ENCODE measurements at places on chromosomes 11 and 22.

- peak; percentile 69 for DNase-seq
Measured at GRCh38 chr11:129695571-129696308, 119.9 kb upstream of the TMEM45B start.

DNA sequence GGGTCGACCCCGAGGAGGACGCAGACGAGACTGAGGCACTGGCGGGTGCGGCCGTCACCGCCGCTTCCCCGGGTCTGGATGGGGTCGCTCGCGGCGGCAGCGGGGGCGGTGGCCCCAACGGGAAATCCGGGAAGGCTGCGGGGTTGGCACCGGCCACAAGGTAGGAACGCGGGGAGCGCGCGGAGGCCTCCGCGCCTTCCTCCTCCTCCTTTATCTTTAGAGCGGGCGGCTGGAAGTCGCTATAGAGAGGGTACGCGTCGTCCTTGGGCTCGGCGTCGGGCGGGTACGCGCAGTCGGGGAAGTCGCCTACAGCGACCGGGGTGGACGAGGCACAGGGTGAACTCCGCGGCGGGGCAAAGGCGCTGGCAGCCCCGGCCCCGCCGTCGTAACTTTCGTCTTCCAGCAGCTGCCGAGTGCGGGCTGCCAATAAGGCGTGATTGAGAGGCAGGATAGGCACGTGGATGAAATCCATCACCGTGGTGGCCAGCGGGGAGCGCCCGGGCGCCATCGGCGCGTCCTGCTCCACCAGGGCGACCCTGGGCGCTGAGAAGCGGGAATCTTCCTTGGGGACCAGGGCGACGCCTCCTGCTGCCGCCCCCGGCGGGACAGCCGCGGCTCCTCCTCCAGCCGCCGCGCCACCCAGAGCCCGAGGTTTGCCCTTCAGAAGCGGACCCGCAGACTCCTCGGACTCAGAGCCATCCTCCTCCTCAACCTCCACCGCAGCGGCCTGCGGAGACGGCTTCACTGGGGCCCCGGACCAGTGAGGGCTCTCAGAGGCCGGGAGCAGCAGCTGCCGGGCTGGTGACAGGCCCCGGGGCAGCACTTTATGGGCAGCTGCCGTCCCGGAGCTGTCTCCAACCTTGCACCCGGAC, 1.7 kb downstream of the PGR start:
- no peak for DNase-seq

DNA sequence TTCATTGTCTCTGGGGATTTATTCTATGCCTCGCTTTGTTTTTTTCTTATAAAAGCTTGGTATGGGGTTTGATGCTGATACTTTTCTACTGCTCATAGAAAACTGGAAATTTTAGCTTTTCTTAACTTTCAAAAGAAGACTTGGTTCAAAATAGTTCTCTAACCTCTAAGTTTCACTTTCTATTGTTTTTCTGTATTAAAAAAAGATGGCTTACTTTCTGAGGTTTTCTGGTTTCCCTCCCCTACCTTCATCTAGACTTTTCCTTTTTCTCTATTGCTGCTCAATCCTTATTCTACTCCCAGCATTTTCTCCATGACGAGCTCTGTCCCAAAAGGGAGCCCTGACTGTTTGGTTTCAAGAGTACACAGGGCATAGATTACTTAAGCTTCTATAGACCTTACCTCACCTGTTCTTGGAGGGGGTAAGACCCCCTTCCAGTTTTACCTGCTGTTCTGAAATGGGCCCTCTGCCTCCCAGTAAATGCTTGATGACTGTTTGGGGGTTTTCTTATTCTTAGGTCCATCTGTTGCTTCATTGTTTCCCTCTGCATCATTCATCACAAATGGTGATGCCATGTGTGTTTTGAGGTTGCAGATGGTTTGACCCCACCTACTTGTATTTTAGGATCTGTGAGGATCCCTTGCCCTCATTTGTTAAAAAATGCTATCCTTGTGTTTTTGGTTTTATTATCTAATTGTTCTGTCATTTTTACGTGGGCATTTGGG, 29.5 kb downstream of the DNHD1 start:
- no peak for DNase-seq

DNA sequence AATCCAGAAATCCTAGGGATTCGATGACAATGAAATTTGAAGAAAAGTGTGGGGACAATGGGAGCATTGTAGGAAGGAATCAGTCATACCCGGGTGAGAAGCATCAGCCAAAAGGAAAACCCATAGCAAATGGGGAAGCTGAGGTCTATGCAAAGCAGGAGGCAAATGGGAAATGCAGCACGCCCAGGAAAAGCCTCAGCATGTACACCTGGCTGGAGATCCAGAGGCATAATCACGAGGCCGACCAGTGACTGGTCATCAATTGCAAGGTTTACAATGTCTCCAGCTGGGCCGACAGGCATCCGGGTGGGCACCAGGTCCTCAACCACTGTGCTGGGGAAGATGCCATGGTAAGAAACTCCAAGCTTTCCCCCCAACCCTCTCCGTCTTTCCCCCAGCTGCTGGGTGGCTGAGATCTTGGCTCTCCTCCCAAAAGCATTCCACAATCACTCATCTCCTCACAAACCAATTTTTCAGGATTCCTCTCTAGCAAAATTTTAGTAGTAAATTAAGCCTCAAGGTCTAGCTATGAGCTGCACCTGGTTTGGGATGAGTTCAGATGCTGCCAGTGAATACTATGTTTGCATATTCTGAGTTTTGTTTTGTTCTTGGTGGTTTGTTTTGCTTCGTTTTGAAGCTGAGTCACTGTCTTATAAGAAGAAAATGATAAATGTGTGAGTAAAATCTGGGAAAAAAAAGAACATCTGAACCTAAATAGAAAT, 98.0 kb upstream of the OR5AK2 start:
- no peak for DNase-seq

DNA sequence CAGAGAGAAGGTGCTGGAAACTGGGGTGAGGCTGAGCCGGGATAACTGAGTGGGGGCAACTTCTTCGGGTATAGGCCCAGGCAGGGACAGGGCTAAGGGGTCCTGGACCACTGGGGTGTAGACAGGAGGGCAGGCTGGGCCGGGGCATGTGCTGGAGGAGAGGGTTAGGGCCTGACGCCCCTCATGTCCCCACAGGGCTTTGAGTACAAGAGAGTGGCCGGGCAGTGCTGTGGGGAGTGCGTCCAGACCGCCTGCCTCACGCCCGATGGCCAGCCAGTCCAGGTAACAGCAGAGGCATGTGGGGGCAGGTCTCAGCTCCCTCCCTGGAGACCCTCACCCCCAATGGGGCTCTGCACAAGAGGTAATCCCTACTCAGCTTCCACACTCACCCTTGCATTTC, 36.7 kb downstream of the MUC5B start:
- DNase-seq = no peak

DNA sequence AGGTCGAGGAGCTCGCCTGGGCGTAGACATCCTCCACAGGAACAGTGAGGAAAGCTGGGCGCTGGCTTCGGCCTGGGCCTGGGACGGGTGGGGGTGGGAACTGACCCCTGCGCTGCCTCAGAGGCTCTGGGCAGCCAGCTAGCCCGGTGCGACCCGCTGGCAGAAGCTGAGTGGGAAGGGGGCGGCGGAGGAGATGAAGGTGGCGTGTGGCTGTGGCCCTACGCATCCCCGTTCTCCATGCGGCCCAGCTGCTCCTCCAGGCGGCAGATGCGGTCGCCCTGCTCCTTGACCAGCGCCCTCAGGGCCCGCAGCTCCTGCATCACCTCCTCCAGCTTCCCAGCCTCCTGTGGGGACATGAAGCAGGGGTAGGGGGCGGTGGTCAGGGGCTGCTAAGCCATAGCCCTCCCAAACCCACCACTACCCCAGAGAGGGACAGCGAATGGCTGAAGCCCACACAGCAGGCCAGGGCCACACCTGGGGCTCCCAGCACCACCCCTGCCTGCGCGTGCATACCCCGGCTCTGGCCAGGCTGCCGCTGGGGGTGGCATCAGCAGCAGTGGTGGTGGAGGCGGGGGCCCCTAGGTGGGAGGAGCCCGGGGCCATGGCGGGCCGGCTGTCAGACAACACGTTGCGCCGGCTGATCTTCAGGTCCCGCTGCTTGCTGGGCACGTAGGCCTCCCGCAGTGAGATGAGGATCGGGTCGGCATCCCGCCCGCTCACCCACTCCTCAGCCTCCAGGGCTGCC, 848 bp upstream of the PTPRCAP start:
- no peak for DNase-seq

DNA sequence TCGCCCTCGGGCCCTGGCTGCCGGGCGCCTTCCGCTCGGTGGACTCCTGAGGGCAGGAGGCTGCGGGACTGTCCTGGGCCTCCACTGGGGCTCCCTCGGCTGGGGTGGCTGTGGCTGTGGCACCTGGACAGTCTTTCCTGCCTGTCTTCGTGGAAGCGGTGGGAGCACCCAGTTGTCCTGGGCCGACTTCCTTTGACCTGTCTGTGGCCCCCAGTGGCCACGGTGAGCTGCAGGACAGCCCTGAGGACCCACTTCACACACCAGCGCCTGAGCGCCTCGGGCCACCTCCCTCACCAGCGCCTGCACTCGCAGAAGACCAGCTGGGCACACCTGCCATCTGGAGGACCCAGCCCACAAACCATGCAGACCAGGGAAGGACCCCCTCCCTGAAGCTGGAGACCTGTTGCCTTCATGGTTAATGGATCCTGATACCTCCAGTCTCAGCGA, 1.8 kb upstream of the EPS8L2 start:
- no peak for DNase-seq

GRCh38 chr11:134736251-134736947, 324.4 kb upstream of the B3GAT1 start:
- no peak for DNase-seq

- DNase-seq = no peak
Measured at GRCh38 chr11:117748771-117749540, 48.1 kb downstream of the DSCAML1 start.

DNA sequence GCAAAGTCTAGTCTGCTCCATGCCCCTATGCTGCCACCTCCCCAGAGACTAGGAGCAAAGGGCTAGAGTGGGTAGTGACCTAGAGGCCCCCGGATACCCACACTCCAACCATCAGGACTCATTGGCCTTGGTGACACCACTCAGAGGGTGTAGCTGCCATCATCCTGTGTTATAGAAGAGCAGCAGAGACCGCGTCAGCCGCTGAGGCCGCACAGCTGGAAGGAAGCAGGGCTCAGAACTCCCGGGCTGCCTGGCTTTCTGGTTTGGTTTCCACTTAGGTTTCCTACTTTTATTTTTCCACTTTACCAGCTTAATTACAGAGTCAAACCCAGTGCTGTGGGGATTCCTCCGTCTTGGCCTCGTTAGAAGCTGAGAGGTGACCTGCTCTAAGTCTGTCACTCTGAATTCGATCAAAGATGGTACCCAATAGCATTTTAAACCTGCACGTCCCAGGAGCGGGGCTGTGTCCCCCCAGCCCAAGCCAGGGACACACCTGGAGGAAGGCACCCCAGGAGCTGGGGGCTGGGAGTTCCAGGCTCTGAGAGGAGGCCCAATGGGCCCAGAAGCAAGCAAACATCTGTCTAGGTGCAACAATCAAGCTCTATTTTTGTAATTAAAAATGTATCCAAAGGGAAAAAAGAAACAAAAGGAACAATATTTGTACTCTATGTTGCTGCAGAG, 2.1 kb upstream of the CDKN1C start:
- DNase-seq = no peak

GRCh38 chr11:11284481-11284880, 68.6 kb downstream of the CSNK2A3 start:
- no peak for DNase-seq

DNA sequence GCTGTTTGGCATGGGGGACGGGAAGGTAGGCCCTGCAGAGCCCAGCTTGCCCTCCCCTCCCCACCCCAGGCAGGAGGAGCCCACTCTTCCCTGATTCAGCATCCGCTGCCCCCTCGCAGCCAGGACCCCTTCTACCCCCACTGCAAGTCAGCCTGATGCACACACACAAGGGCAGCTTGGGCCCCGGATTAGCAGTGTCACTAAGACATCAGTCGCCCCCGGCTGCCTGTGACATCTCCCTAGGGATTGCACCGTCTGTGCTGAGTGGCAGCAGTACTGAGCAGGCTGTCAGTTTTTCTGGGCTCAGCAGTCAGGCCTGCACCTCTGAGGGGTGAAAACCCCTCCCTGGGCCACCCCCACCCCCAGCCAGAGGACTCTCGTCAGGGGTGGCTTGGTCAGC, 30.4 kb upstream of the SYT7 start:
- no peak for DNase-seq

- DNase-seq = peak; percentile 86
Measured at GRCh38 chr11:60872124-60872960, 5.0 kb downstream of the ZP1 start.

- no peak for DNase-seq
Measured at GRCh38 chr11:64027651-64028397, 7.9 kb upstream of the FLRT1 start.

DNA sequence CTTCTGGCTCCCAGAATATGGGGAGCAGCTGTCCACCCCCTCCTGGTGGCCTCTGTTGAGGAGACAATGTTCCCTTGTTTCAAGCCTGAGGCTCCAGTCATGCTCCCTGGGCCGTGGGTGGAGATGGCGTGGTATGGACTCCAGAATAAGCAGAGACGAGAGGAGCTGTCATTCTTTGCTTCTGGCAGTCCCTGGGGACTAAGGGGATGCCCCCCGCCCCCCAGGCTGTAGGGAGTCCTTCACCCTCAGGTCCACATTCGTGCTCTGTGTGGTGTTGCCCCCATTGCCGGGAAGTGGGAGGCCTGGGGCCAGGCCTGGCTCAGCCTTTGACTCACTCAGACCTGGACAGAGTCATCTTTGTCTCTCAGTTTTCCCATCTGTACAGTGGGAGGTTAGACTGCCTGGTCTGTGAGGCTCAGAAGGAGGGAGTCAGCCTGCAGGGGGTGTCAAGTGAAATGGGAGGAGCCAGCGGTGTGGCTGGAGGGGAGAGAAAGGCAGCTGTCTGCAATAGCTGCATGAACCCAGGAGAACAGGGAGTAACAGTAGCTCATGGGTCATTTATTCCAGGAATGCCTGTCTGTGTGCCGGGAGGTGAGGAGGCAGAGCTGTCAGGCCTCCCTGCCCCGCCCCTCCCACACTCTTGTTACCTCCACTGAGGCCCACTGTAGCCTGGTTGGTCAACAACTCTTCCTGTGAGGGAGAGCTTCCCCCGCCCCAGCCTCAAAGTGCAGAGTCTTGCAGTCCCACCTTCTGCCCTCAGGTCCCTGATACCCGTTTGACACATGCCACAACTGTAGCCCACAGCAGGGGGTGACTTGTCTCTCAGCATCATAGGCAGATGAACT, 6.3 kb downstream of the ARHGEF17 start:
- DNase-seq = no peak

DNA sequence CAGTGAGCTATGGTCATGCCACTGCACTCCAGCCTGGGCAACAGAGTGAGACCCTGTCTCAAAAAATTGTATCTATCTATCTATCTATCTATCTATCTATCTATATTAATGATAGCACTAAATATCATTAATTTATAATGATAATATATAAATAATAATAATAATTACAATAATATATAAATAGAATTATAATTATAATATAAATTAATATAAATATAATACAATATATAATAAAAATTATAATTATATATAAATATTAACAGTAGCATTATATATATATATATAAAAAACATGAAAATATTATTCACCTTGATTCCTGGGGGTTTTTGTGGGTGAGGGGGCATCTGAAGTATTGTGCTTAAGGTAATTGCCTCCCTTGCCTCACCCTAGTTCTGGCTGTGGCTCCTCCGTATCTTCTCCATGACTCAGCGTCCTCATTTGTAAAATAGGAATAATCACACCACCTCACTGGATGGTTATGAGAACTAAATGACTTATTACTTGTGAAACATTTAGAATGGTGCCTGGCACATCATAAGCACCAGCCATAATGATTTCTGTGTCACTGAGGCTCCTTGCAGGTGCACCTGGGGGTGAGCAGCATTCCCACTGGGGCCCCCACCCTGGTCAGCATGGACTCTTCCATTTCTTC, 18.8 kb downstream of the RASD2 start:
- no peak for DNase-seq

GRCh38 chr11:57476757-57477506, 16.6 kb downstream of the RTN4RL2 start:
- peak; percentile 77 for DNase-seq
